Stimulated activated naive CD8-positive, alpha-beta T cell treated with anti-CD3 and anti-CD28 coated beads, Interleukin-15, amount 100 ng/mL, for 72 hours (primary cell): ENCODE measurements at places on chromosomes 1 and 21.

GRCh38 chr1:87684194-87684593 lies 355.5 kb downstream of the LMO4 start:
- no peak for DNase-seq

GRCh38 chr1:178726087-178726517 lies 1.1 kb downstream of the RALGPS2 start:
- peak; percentile 58 for DNase-seq

DNA sequence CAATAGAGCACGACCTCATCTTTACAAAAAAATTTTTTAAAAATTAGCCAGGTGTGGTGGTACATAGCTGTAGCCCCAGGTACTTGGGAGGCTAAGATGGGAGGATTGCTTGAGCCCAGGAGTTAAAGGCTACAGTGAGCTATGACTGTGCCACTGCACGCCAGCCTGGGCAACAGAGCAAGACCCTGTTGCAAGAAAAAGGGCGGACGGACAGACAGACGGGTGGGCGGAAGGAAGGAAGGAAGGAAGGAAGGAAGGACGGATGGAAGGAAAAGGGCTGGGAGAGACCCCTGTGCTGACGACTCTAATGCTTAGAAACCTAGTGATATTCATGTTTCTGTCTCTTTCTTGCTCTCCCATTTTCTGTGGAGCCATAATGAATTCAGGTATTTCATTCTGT lies 14.4 kb downstream of the PI4KB start:
- no peak for DNase-seq

DNA sequence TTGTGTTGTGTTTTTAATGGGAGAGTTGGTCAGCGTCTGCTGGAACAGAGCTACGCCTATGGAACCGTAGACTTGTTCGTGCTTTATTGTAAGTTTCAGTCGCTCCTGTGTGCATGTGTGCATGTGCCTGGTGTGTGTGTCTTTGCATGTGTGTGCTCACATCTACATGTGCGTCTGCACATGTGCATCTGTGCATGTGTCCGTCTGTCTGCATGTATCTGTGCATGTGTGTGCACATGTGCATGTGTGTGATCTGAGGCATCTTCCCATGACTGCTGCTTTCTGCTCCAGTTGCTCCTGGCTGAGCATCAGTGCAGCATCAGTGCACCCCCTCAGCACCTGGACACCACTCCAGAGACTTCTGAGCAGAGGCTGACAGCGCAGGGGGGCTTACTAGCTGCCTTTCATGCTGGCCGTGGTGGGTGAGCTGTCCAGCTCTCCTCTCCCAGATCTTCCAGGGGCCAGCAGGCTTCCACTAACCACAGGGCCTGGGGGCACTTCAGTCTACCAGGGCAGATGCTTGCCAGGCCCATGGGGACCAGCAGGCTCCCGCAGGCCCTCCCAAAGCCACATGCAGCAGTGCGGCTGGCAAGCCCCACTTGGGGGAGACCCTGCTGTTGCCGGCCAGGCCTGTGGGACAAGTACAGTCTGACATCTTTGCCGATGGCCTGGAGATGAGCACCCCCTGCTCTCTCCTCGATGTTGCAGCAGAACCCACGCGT lies 47.8 kb upstream of the PCBP3 start:
- no peak for DNase-seq

DNA sequence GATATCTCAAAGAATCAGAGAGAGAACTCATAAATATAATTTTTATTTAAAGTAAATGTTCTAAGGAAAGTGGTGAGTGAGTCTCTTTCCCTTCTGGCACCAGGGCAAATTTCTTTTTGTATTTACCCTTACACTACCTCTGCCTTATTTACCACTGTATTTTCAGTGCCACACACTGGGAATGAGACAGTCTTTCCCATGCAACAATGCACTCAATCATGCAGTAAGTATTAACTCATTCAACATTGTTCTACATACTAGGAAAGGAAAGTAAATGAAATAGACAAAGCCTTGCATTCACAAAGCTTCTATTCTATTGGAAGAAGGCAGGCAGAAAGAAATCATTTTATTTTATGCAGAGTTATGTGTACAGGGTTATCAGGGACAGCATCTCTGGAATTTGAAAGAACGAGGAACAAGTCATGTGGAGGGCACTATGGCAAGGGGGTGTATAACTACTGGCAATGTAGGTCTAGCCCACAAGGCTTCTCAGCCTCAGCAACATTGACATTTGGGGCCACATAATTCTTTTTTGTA lies 129.8 kb upstream of the PRDX6 start:
- no peak for DNase-seq

- DNase-seq = no peak
These were observed 81.5 kb downstream of the ERG start for GRCh38 chr21:38416791-38417190.

DNA sequence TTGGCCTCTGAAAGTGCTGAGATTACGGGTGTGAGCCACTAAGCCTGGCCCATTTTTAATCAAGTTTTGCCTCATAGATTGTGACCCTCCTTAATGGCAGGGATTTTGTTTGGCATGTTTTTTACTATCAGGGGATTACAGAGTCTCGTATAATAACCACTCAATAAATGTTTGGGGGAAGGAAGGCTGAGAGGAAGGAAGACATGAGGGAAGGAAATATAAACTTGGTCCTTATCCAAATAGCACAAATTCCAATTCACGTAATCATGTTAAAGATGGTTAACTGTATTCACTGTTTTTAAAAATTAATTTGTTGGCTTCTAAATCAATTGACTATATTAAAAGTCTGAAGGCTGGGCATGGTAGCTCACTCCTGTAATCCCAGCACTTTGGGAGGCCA lies 30.9 kb upstream of the SERTAD4 start:
- no peak for DNase-seq

DNA sequence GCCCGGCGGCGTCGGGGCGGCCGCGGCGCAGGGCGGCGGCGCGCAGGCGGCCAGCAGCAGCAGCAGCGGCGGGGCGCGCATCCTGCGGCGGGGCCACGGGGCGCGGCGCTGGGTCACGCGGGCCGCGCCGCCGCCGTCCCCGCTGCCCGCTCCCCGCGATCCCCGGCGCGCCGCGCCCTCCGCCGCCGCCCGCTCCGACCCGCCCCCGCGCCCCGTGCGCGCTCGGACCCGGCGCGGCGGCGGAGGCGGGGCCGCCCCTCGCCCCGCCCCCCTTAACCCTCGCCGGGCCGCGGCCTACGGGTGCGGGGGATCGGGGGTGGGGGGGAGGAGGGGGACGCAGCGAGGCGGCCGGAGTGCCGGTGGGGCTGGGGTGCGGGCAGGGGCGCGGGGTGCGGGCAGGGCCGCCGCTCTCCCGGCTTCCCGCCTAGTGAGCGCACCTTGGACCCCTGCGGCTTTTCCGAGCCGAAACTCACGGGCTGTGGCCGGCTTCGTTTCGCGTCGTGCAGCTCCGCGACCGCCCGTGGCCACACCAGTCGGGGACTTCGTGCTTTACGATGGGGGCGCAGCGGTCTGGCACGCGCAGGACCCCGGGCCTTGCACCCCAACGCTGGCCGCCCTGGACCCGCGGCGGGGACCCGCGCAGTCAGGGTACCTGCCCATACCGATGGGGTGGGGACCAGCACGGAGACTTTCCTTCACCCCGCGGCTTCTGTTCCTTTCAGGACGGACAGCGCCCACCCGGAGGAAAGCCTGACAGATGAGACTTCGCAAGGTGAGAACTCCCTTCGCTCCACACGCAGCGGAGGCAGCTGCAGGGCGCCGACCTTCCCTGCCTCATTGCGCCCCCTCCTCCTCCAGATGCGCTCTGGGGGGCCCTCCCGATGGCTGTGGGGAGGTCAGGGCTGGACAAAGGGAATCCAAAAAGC lies at the start of gene FNDC10:
Gene FNDC10 (minus strand): TSS at position 201 of the 926 bp plus-strand sequence. CDS start 120 bp downstream, at position 81.
- DNase-seq = no peak

GRCh38 chr1:69485616-69486015 lies 82.1 kb upstream of the LRRC7 start:
- DNase-seq = no peak

DNA sequence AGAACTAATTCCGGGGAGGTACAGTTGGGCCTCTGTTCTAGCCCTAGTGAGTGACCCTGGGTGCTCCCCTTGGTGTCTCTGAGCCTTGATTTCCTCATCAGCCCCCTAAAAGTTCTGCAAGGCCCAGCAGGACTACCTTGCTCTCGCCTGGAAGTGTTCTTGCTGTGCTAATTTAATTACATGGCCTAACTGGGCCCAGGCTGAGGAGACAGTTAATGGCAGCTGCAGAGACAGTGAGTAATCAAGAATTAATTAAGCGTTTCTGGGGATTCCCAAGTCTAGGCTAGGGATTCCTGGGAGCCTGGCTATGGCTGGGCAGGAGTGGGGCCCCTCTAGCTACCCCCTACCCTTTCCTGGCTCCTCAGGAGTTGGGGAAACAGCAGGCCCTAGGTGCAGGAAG lies 24.7 kb upstream of the DMBX1 start:
- DNase-seq = no peak

GRCh38 chr21:39363607-39364555 lies 15.0 kb upstream of the HMGN1 start:
- no peak for DNase-seq

DNA sequence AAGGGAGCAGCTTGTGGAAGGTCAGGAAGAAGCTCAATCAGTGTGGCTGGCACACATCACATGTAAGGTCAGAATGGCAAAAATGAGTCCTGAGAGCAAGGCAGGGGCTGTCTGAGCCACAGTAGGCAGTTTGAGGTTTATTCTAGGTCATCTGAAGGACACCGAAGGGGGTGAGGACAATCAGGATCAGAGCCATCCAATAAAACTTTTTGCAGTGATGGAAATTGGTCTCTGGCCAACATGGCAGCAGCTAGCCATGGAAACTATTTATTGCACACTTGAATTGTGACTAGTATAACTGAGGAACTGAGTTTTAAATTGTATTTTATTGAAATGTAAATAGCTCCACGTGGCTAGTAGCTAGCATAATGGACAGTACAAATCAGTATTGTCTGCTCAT lies 97.0 kb upstream of the CACNA1E start:
- no peak for DNase-seq

DNA sequence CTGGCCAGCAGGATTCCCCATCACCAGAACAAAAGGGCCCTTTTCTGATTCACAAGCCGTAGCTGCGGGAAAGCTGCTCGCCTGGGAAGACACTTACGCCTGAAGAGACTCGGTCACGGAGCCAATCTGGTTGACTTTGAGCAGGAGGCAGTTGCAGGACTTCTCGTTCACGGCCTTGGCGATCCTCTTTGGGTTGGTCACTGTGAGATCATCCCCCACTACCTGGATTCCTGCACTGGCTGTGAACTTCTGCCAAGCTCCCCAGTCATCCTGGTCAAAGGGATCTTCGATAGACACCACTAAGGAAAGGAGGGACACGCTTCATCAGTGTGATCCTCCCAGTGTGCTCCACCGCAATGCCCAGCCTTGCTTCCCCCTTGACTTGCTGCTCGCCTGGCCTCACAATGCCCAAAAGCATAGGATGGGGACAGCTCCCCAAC lies 14.7 kb downstream of the ENO1 start:
- DNase-seq = no peak

DNA sequence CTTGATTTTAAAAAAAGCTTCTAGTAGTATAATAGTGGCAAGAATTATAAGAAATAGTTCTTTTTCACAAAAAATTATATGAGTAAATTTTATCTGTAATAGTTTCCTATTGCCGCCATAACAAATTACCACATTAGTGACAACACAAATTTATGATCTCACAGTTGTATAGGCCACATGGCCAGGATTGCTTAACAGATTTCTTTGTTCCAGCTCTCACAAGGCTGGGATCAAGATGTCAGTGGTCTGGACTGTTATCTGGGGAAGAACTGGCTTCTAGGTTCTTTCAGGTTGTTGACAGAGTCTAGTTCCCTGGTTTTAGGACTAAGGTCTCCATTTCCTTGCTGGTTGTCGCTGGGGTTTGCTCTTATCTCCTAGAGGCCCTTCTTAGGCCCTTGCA lies 236.4 kb downstream of the USP25 start:
- no peak for DNase-seq

GRCh38 chr1:50060279-50060678 lies 36.5 kb upstream of the AGBL4 start:
- DNase-seq = no peak

GRCh38 chr1:119331915-119332314 lies 36.7 kb upstream of the HAO2 start:
- DNase-seq = no peak

GRCh38 chr21:46152927-46153246 lies 2.5 kb downstream of the FTCD start:
- DNase-seq = no peak

DNA sequence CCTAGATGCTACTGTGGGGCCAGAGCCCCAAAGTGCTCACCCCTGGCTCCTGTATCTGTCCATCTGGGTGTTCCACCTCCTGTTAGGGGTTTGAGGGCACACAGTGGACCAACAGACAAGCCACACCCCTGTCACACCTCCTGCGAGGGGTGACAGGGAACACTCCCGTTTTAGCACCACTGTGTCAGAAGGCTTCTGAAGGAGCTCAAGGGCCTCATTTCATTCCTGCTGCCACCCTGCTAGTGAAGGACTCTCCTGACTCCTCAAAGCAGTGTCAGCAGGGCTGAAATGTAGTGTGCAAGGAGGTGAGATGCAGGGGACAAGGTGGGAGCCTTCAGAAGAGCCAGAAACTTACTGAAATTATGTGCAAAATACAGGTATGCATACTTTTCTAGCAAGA lies 174.6 kb downstream of the GPATCH2 start:
- no peak for DNase-seq

DNA sequence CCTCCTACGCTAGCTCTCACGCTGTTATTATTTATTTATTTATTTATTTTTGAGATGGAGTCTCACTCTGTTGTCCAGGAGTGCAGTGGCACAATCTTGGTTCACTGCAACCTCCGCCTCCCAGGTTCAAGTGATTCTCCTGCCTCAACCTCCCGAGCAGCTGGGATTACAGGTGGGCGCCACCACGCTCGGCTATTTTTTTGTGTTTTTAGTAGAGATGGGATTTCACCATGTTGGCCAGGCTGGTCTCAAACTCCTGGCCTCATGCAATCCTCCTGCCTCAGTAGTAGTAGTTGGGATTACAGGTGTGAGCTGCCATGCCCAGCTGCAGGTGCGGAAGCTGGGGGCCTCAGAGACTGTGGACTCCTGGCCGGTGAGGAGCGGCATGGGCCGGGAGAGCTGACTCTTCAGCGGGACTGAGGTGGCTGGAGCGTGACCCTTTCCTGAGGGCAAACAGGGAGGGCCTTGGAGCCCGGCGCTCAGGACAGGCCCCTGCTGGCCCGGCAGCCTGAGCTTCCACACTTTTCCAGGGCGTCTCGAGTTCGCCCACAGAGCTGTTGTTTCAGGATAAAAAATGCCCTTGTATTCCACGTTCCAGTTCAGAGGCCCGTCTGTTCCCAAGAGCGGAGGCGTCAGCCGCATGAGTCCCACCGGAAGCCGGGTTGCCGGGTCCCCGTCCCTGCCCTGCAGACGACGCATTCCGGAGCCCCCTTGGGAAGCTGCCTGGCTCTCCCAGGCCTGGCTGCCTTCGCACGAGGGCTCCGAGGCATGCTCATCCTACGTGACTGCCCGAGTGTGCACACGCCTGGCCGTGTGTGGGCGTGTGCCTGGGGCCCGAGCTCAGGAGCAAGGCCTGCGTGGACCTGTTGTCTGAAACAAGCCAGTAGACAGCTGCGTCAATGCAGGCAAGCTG lies 126.2 kb downstream of the SIK1 start:
- no peak for DNase-seq

GRCh38 chr21:28598214-28598613 lies 394.5 kb downstream of the LTN1 start:
- no peak for DNase-seq

- DNase-seq = no peak
These were observed 76.8 kb upstream of the SOX13 start for GRCh38 chr1:203996126-203996525.

GRCh38 chr1:66758241-66758755 lies 6.0 kb downstream of the DYNLT5 start:
- DNase-seq = no peak
